ENCODE measurements at places on chromosomes 16 and 17. TPM values are rescaled to one million over a fixed set of nuclear protein-coding genes. Genes with fewer than 3 reads are reported as not detected.

DNA sequence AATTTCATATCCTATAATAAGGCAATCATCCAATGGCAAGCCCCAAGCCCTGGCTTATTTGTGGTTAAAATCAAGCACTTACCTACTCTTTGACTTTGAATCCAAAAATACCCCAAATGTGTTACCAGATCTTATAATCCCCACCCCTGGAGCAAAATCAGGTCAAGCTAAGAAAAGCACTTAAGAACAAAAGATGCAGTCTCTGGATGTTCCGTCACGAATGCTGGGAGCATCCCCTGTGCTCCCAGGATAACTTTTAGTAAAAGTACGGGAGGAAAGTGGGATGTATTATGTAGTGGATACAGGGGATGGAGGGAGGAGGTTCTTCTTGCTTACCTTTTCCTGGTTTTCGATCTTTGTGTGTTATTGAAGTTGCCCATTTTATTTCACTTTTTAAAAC is 29.5 kb downstream of the SHISA9 start:
- DNase-seq: no peak

GRCh38 chr16:11913425-11914079 is 2.2 kb downstream of the GSPT1 start:
- DNase-seq: no peak

DNA sequence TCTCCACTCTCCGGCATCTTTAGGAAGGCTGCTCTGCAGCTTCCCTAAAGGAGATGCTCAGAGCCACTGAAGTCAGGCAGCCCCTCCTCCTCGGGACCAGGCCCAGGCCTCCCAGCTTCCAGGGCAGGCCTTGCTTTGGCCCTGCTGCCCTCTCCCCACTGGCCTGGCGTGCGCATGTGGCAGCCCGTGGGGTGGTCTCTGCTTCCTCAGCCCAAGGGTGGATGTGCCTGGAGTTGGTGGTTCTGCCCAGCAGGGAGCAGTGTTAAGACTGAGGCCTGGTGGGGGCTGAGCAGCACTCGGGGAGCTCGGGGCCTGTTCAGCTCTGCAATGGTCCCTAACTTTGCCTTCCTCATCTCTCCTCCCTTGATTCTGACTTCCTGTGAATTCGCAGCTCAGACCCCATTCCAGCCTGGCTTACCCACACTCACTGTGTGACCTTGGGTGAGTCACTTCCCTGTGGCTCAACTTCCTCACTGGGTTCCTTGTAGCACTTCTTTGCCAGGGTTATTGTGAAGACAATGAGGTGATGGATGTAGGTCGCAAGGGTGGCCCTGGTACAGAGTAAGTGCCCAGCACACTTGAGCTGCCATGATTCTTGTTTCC is 63.2 kb downstream of the NKD1 start:
- DNase-seq: no peak

DNA sequence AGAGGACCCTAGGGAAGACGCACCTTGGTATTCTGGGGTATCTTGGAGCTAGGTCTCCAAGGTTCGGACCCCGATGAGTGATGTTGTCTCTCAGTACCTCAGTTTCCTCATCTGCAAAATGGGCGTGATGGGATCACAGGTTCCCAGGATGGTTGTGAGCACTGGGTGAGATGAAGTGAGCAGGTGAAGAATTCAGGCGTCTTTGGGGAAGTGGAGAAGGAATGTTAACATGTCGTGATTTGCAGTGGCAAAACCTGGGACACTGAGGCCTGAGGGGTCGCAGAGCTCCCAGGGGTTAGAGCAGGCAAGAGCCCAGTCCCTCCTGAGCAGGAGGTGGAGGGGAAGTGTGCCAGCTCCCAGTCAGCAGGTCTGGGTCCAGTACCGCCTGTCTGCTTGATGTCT is 215.1 kb upstream of the GSE1 start:
- DNase-seq: no peak

HOXB8 gene
- not detected for total RNA-seq

- DNase-seq: no peak
Measured at GRCh38 chr16:76899767-76900166, 291.2 kb upstream of the MON1B start.

GRCh38 chr16:54216268-54216667 is 70.3 kb downstream of the IRX3 start:
- DNase-seq: no peak

NACA2 gene
- not detected for total RNA-seq

DNA sequence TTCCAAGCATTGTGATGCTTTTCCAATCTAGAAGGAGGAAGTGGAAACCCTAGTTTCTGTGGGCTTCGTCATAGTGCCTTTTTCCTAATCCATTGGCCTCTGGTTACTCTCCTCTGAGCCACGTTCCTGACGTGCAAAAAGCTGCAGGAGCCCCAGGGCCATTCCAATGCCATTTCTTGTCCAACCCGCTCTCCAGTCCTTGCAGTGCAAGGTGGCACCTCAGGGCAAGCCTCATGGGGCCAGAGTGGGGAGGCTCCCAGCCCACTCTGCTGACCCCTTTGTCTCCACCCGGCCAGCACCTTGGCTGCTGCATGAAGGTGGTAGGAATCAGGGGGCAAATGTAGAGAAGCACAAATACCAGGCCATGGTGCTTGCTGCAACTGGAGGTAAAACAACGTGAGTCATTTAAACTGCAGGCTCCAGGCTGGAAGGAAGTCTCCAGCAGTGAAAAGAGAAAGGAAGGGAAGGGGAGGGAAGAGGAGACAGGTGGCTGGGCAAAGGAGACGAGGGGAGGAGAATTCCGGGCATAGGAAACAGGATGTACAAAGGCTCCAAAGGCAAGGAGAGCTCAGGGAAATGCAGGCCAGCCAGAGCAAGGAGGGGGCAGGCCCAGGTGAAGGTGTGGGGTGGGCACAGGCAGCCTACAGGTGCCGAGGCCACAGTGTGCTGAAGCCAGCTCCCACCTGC is 168.2 kb upstream of the TNRC6C start:
- DNase-seq: no peak

DNAAF1 gene
- total RNA-seq: 0.56 TPM

RNU2-1 gene
- total RNA-seq: 9,258 TPM

SLC16A11 gene
- 0.54 TPM for total RNA-seq

KRTAP3-2 gene
- not detected for total RNA-seq

SULT1A4 gene
- total RNA-seq: 1.0 TPM

DNA sequence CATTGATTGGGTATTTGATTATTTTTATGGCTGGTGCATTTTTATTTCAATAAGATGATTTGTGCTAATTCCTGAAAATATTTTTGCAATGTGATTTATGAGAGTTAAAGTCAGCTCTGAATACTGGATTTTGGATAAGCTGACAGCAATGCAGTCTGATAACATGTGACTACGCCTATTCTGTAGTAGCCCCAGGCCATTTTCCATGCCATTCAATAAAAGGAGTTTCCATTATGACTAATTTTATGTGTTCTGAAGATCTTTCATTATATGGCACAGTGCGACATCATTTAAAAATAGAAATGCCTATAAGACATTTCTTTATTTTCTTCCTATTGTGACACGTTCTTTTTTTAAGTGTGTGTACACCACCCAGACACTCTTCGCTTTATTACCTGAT is 46.3 kb downstream of the KCNJ2 start:
- DNase-seq: no peak

- no peak for DNase-seq
Measured at GRCh38 chr17:2388683-2389055, 12.2 kb downstream of the MNT start.

DNA sequence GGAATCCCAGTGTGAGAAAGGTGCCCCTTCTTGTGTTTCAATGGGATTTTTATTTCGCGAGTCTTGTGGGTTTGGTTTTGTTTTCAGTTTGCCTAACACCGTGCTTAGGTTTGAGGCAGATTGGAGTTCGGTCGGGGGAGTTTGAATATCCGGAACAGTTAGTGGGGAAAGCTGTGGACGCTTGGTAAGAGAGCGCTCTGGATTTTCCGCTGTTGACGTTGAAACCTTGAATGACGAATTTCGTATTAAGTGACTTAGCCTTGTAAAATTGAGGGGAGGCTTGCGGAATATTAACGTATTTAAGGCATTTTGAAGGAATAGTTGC is 567 bp downstream of the UBB start:
- DNase-seq: no peak

DNA sequence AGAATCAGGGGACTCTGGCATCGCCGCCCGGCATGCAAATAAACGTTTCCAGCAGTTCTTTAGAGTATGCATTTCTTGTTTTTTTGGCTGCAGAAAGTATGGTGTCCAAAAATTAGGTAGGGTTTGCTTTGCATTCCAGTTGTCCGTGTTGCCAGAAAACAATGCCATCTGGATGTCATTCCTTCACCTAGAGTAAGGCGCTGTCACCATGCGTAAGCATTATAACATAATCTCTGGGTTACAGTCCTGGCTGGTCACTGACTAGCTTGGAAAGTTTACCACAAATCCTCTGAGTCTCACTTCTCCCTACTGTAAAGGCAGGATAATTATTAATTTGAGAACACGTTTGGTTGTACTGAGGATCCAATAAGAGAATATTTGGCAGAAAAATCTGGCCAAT is 457.7 kb downstream of the XYLT1 start:
- no peak for DNase-seq

- no peak for DNase-seq
Measured at GRCh38 chr17:5943232-5943631, 126.9 kb upstream of the WSCD1 start.

- peak; percentile 95 for DNase-seq
Measured at GRCh38 chr16:1971796-1972489, at the start of gene TBL3. TBL3 (plus strand) TSS chr16:1972053; CDS start chr16:1972165, 112 bp downstream.

KRTAP4-3 gene
- not detected for total RNA-seq

DNA sequence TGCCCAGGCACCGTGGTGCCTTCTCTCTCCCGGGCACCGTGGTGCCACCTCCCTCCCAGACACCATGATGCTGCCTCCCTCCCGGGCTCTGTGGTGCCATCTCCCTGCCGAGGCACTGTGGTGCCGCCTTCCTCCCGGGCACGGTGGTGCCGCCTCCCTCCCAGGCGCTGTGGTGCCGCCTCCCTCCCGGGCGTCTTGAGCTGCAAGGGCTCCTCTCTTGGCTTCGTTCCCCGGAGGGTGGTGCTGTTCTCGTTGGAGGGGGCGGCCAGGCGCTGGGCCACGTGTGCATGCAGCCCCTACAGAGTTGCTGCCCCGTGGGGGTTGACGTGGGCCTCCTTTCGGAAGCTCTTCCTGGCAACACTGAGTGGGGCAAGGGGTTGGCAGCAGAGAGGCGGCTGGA is 8.2 kb downstream of the CENPX start:
- no peak for DNase-seq

CFAP119 gene
- total RNA-seq: 10.9 TPM

- DNase-seq: no peak
Measured at GRCh38 chr17:41880130-41880529, 14.9 kb upstream of the KLHL11 start.

DNA sequence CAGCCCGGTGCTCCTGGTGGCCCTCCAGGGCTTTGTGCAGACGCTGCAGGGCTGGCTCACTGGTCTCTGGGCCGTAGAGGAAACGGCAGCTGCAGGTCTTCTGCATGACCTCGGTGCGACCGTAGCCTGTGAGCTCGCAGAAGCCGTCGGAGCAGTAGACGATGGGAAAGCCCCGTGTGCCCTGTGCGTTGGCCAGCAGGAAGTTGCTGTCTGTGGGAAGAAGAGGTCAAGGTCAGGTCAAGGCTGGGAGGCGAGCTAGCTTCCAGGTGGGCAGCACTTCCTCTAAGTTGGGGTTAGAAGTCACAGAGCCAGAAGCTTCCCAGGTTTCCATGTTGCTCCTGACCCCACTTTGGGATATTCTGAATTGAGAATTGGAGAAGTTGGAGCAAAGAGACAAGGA is 2.1 kb downstream of the KCNH4 start:
- no peak for DNase-seq

GRCh38 chr17:66892246-66892645 is 57.3 kb downstream of the CACNG5 start:
- DNase-seq: no peak

ARHGAP23 gene
- total RNA-seq: 23.6 TPM

GRCh38 chr16:47881574-47881973 is 274.2 kb downstream of the ABCC12 start:
- DNase-seq: no peak

DNA sequence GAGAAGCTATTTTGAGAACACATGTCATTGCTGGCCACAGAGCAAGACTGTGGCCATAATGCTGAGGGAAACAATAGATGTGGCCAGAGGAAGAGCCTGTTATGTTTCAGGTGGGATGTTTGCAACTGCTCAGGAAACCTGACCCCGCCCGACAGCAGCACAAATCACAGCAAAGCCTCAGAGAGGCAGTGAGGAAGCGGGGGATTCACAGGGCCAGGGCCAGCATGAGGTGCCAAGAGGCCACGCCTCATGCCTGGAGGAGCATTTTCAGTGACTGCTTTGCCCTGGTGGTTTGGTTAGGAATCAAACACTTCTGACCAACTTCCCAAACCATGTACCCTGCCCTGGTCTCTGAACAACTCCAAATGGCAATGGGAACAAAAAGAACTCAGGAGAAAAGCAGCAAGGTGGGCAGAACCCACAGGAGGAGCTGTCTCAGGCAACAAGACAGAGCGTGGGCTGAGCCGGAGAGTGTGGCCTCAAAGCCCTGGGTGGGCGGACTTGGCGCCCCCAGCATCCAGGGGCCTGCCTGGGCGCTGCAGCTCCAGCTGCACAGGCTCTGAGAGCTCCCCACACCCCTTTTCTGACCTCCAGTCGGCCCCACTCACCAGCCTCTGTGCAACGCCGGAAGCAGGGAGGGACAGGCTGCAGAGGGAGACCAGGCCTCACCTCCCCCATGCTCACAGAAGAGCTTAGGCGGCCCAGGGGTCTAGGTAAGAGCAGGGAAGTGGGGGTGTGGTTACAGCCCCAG is 20.6 kb downstream of the HIC1 start:
- DNase-seq: no peak

PIRT gene
- 0.32 TPM for total RNA-seq

GRCh38 chr17:11805952-11806351 is 191.3 kb downstream of the ZNF18 start:
- no peak for DNase-seq

NPTX1 gene
- total RNA-seq: 18.1 TPM

- DNase-seq: no peak
Measured at GRCh38 chr17:42281571-42282096, 5.4 kb upstream of the STAT5B start.

TIMP2 gene
- total RNA-seq: 121 TPM

- no peak for DNase-seq
Measured at GRCh38 chr17:78046923-78047322, 81.6 kb downstream of the TMC6 start.

DNA sequence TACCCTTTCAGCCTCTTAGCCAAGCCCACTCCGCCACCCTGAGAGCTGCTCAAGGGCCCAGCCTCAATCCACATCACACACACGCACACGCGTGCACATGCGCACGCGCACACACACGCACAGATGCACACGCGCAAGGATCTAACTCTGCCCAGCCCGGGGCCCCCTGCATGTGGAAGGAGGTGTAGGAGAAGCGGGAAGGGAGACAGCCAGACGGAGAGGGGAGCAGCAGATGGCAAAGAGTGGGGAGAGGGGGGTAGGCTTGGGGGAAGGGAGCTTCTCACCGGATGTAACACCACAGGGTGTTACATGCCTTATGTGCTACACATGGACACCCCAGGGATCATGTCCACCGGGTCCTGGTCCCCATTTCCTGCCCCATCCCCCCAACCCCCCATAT is 15.3 kb downstream of the DLG4 start:
- peak; percentile 73 for DNase-seq

GRCh38 chr16:31714903-31715504 is 158.6 kb upstream of the ZNF267 start:
- DNase-seq: no peak

KRT28 gene
- not detected for total RNA-seq
